G401 (cell line): ENCODE measurements at places on chromosomes 4 and X.
A peak's percentile ranks its signal among the peaks of the same experiment; 100 is the strongest.

DNA sequence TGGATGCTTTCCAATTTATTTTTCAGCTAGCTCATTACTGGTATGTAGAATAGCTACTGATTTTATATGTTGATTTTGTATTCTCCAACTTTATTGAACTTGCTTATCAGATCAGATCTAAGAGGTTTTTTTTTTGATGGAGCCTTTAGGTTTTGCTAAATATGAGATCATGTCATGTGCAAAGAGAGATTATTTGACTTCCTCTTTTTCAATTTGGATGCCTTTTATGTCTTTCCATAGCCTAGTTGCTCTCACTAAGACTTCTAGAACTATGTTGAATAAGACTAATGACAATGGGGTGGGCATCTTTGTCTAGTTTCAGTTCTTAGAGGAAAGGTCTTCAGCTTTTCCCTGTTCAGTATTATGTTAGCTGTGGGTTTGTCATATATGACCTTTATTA is 11.7 kb downstream of the MAGEE1 start:
- DNase-seq = no peak

GRCh38 chr4:139167774-139168444 is 9.1 kb downstream of the ELF2 start:
- peak; percentile 36 for DNase-seq

DNA sequence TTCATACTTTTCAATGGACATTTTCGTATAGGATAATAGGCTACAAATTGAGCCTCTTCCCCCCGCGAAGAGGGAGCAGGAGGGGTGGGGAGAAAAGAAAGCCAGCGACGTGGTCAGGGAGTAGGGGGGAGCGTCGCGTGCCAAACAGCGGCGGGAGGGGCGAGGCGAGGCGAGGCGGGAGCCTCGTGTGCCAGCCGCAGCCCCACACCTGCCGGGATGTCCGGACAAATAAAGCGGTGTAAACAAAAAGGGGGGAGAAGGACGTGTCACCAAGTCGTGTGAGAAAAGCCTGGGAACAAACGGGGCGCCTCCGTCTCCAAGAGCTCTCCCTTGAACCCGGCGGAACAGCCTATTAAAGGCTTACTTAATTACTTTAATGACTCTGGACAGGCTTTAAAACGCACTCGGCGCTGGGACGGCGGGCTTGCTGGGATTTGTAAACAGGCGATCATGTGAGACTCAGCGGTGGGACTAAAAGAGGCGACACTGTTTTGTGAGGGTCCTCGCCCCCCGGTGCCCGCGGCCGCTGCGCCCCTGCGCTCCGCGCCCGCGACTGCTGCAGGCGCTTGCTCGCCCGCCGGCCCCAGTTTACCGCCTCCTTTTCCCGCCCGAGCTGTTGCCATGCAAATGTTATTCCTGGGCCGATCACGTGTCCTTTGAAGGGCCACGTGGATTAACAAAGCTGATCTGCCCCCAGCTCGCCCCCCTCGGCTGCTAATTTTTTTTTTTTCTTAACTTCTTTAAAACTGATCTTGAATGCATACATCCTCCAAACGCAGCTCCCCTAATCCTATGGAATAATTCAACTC is at the start of gene HELT:
TSS of gene HELT (plus strand) at position 527 of the 809 bp plus-strand sequence. CDS start 439 bp downstream, outside the sequence.
- DNase-seq = no peak

DNA sequence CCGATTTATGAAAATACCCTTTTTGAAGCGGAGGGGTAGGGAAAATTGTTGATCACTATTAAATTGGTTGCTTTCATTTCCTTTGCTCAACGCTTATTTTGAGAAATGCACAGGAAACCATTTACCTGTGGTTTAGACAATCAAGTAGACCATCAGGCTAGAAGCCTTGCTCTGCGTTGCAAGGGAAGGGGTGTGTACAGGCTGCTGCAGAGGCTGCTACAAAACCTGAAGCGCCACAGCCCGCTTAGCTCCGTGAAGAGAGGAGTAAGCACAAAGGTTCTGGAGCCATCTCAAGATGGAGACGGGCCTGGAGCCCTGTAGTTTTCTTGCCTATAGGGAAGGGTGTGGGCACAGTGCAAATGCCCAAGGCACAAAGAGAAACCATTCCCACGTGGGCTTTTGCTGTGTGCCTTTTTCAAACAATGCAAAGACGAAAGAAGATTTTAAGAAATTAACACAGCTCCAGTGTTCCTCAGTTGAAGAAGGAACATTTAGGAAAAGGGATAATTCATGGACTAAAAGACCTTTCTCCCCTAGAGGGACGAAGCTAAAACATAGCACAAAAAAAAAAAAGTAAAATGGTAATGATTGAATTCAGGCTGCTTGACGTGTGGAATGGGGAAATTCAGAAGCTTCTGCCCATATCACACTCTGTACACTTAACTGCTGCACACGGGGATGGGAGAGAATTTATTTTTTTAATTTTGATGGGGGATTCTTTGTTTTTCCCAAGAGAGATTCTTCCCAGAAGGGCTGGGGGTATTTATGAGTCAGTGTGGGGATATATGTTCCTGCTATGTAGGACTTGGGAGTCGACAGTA is 3.5 kb downstream of the TMSB4X start:
- peak; percentile 81 for DNase-seq

- DNase-seq = no peak
Observed at GRCh38 chr4:13612569-13612968, 15.0 kb downstream of the BOD1L1 start.

DNA sequence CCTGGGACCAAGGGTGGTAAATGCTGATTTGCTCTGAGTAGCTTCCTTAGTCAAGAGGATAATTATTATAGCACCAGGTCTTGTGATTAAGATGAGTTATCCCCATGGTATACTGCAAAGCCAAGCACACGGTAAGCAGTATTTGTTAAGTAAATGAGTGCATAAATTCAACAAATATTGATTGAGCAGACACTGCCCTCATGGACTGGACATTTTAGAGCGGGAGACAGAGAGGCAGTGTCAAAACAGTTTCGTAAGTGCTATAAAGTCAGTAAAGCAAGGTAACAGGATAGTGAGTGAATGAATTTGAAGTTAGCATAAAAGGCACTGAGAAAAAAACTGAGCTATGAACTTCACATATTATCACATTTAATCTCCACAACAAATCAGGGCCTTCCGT is 13.9 kb downstream of the PHF8 start:
- DNase-seq = no peak

- no peak for DNase-seq
Observed at GRCh38 chr4:173243321-173243720, 74.7 kb downstream of the GALNT7 start.

DNA sequence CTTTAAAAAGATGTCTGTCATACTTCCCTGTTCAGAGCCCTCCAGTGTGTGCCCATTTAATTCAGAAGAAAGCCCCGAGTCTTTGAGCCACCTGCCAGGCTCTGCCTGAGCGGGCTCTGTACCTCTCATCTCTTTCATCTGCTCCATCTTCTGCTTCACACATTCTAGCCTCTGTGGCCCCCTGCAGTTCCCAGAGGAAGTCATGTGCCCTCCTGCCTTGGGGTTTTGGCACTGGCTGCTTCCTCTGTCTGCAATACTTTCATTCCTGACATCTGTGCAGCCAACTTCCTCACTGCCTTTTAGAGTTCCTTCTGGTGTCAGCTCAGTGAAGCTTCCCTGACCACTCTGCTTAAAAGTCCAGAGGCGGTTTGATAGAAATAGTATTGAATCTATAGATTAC is 6.2 kb upstream of the STK32B start:
- no peak for DNase-seq

GRCh38 chrX:134604701-134605311 is 53.5 kb downstream of the PLAC1 start:
- DNase-seq = no peak

DNA sequence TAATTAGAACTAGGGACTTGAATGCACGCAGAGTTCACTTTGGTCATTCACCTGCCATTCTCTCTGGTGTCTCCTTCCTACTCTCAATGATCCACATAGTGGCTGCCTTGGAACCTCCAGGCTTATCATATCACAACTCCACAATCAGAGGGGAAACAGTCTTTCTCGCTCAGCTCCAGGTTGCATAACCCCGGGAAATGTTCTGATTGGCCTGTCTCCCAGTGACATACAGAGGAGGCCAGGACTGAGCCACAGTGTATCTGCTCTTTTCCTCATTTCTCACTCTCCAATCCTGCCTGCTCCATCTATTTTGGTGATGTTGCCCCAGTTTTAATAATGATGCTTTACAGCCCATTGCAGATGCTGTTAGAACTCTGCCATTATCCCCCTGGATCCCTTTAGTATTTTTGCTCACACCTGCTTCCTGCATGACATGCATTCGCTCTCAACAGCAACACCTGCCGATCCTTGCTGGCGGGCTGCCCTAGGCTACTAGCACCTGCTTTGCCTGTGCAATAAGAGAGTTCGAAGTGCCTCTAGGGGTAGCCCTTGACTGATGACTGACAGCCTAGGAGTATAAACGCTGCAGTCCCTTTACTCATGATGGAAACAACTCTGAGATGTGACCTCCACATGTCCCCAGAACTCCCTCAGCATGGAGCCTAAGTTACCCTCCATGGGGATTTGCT is 211.3 kb upstream of the RPS6KA3 start:
- DNase-seq = peak; percentile 43

DNA sequence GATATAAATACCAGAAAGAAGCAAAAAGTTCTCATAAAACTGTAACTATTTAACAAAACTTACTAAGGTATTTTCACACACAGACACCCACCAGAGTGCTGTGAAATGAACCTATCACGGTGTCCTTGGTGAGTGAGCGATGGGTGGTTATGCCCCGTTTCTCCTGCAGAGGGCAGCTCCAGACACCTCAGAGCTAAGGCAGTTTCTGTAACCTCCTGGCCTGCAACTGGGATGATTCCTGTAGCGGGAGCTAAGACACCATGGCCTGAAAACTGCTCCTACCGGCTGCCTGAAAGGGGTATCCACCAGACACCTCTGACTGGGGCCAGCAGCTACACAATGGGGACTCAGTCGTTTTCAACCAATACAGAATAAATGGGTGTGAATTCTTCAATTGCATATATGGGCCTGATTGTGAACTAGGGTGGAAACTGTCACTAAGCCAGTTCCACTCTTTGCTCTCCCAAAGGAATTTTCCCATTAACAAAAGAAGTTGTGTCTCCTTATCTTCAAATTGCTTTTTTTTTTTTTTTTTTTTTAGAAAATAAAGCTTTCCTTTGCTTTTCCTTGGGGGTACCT is 2375.8 kb upstream of the TENM3 start:
- DNase-seq = peak; percentile 25

DNA sequence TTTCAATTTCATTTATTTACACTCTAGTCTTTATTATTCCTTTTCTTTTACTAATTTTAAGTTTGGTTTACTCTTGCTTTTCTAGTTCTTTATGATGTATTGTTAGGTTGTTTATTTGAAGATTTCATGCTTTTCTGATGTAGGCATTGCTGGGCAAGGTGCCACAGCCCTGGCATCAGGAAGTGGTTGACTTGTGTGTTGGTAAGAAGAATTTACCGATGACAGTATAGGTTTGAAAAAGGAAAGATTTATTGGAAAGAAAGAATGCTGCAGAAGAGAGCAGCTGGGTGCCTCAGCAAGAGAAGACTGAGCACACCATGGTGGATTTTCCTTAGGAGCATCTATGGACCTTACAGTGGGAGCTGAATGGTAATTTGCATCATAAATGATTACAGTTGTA is 153.2 kb downstream of the KLF8 start:
- DNase-seq = no peak

- no peak for DNase-seq
Observed at GRCh38 chrX:74636749-74637314, 22.4 kb upstream of the RLIM start.

DNA sequence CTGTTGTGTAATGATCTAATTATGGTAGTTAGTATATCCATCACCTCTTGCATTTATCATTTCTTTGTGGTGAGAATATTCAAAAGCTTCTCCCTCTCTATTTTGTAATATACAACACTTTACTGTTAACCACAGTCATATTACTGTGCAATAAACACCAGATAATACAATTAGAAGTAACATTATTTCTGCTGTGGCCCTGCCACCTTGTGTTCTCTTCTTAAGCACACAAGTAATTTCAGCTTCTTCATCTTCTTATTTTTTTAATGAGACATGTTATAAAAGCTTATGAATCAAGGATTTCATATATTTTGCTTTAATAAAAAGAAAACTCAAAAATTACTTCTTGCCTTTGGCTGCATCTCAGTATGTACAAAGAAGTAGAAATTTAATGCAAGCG is 675.2 kb upstream of the INTU start:
- DNase-seq = no peak

DNA sequence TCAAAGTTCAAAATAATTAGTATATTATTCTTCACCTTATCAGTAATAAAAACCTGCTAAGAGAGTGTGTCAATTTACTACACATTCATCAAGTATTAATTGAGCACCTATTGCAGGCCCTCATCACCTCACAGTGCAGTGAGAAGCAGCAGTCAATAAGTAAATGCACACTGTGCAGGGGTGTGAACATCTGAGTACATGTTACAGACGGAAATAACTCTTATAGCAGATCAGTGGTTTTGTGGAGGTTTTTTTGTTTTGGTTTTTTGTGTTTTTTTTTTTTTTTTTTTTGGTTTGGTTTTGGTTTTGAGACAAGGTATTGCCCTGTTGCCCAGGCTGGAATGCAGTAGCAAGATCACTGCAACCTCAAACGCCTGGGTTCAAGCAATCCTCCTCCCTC is 20.3 kb downstream of the KLF3 start:
- DNase-seq = no peak

GRCh38 chr4:185566972-185567371 is 31.7 kb upstream of the PDLIM3 start:
- DNase-seq = peak; percentile 45

GRCh38 chrX:68571610-68572311 is 72.9 kb downstream of the YIPF6 start:
- no peak for DNase-seq

GRCh38 chr4:41000356-41000755 is 214.0 kb downstream of the APBB2 start:
- DNase-seq = no peak

DNA sequence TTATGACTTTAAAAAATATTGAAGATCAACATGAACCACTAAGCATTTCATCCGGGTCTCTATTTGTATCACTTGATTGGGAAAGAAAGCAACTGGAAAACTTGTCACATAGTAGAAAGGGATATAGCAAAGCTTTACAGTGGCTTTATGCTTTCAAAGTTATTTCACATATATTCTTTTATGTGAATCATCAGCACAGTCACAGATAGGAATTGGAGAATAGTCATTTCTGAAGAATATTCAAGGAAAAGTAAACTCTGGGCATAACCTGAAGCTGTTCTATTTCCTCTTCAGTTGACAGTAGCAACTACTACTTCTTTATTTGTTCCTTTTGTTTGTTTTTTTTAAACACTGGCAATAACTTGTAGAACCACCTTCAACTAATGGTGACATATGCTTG is 50.5 kb downstream of the MND1 start:
- DNase-seq = no peak

- DNase-seq = no peak
Observed at GRCh38 chr4:107497054-107497453, 223.0 kb downstream of the PAPSS1 start.

DNA sequence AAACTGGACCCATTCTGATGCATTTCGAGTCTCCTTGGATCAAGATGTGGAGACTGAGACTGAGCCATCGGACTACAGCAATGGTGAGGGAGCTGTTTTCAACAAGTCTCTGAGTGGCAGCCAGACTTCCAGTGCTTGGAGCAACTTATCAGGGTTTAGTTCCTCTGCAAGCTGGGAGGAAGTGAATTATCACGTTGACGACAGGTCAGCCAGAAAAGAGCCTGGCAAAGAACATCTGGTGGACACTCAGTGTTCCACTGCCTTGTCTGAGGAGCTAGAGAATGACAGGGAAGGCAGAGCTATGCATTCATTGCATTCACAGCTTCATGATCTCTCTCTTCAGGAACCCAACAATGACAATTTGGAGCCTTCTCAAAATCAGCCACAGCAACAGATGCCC is 84.8 kb downstream of the NEUROG2 start:
- no peak for DNase-seq
